ENCODE measurements at places on chromosomes 3 and 15.

DNA sequence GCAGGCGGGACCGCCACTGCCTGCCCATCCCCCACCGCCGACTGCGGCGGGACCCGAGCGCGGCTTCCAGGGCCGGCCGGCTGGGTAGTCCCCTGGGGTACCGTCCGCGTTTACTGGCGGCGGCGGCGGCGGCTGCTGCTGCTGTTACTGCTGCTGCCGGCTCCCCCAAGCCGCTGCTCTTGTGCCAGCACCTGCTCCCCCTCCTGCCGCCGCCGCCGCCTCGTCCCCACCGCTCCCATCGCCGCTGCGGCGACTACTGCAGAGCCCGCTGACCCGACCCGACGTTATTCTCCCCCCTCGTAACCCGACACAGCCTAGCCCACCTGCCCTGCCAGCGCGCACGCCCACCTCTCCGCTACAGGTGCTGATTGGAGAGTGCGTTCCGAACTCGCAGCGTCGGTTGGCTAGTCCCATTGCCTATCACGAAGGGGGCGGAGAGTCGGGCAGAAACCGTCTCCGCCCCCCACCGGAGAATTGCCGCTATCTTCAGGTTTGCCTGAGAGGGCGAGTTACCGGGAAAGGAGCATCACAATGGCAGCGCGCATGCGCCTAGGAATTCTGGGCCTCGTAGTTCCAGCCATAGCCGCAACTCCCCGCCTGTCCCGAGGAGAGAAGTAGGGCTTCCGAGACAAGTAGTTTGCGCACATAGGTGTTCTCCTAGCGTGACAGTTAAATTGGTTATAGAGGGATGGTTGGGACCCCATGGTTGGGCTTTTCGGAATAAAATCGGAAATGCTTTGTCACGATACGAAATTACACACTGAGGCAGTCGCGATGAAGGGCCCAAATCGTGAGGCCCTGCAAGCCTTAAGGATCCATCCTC is at the start of gene TTBK2:
TTBK2 (minus strand) TSS at position 260 of the 823 bp plus-strand sequence. CDS start 42,161 bp downstream, outside the sequence.
- DNase-seq, result peak; percentile 98

- DNase-seq, result no peak
Observed at GRCh38 chr3:79477242-79477641, 290.6 kb downstream of the ROBO1 start.

- DNase-seq, result no peak
Observed at GRCh38 chr3:136473716-136474326, 223.7 kb downstream of the PCCB start.

DNA sequence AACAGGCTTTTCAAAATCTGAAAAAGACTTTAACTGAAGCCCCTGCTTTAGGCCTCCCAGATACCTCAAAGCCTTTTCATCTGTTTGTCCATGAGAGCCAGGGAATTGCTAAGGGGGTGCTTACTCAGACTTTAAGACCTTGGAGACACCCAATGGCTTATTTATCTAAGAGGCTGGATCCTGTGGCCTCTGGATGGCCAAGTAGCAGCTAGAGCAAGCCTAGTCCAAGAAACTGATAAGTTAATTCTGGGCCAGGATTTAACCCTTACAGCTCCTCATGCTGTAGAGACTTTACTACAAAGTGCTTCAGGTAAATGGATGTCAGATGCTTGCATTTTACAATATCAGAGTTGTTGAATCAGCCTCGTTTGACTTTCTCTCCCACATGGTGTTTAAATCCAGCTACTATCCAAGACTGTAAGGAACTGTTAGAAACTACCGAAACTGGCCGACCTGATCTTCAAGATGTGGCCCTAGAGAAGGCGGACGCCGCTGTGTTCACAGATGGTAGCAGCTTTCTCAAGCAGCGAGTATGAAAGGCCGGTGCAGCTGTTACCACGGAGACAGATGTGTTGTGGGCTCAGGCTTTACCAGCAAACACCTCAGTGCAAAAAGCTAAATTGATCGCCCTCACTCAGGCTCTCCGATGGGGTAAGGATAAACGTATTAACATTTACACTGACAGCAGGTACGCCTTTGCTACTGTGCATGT is 3.3 kb downstream of the DET1 start:
- DNase-seq, result no peak

DNA sequence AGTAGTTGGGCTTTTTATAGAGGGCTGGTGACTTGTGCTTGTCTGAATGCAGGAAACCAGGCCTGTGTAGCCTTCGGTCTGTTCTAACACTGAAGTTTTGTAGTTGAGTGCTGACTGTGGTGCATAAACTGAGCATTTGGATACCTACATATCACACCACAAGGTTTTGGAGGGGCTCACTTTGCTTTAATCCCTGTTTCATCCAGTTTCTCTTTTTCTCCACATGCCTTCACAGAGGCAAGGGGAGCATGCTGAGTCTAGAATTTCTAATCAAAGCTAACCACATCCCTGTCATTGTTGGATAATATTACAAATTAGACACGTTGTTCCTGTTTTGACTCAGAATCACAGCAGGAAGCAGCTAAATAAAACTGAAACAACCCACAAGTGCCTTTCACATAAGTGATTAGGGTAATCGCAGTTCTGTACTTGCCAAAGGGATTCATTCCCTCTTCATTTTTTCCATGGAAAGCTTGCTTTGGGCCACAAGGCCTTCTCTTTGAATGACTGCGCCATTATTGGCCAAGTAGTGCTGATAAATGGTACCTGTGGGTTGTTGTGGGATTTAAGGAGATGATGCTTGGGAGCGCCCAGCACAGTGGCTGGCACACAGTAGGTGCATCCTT is 48.9 kb downstream of the TGFBR2 start:
- no peak for DNase-seq

GRCh38 chr3:118228151-118228550 is 806.5 kb downstream of the IGSF11 start:
- DNase-seq, result no peak

GRCh38 chr15:95594496-95594895 is 736.0 kb upstream of the NR2F2 start:
- no peak for DNase-seq

Measured in ACHN (cell line).